Naive B cell (primary cell): ENCODE measurements at places on chromosomes 3 and 15. TPM values are rescaled to one million over a fixed set of nuclear protein-coding genes. Genes with fewer than 3 reads are reported as not detected.

GRCh38 chr3:16012086-16012485, 162.4 kb upstream of the GALNT15 start:
- DNase-seq = no peak

IMPG2 gene
- polyA plus RNA-seq = not detected

- no peak for DNase-seq
Measured at GRCh38 chr15:85770096-85771041, 24.4 kb downstream of the KLHL25 start.

GRCh38 chr3:173733029-173733652, 335.6 kb downstream of the NLGN1 start:
- DNase-seq = no peak

- no peak for DNase-seq
Measured at GRCh38 chr15:59594493-59594942, 17.1 kb upstream of the GCNT3 start.

DNA sequence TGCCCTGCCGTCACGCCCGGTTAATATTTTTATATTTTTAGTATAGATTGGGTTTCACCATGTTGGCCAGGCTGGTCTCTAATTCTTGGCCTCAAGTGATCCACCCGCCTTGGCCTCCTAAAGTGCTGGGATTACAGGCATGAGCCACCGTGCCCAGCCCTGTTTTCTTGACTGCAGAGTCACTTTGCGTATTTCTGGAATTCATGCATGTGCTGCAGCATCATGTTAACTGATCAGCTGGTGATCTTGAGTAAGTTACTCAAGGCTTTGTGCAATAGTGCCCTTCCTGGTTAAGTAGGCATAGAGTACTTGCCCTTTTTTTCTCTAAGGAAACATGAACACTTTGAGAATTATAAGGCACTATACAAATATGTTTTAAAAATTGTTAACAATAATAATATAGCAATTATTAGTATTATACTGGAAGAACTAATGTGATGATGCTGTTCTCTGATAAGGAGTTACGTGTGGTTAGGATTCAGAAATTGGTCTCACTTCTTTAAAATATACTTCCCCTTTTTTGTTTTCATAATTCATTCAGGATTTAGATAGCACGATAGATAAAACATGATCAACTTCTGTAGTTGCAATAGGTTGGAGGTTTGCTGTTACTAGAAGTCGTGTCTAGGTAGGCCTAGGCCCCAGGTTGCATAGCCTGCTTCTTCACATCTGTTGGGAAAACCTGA, 33.6 kb downstream of the GPR171 start:
- DNase-seq = peak; percentile 60

- no peak for DNase-seq
Measured at GRCh38 chr3:119834754-119835370, 53.0 kb downstream of the NR1I2 start.

DNA sequence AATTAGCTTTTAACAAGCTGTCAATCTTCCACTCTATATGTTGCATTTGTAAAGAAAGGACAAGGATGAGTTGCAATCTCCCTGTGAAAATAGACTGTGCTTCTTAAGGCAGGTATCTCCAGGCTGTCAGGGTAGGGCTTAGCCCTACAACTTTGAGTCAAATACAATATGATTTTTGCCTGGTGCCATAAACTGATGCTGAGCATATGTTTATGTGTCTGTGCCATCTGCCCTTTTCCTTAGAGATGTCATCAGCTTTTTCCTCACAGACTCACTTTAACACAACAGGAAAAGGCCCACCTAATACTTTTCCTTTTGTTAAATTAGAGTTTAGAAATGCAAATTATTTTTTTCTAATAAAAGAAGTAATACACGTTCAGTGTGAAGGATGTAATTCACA, 548.3 kb downstream of the NLGN1 start:
- DNase-seq = no peak

GRCh38 chr3:94249491-94250079, 186.7 kb downstream of the NSUN3 start:
- peak; percentile 20 for DNase-seq

DNA sequence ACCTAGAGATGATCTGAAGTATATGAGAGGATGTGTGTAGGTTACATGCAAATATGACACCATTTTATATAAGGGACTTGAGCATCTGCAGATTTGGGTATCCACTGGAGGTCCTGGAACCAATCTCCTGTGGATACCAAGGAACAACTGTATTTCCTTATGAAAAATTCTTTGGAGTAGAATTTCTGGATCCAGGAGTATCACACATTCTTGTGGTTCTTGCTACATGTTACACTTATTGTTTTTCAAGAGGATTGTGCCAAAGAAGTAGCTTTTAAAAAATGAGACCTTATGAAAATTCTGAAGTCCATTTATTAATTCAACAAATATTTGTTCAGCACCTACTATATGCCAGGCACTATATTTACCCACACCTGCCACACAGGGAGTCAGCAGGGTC, 15.7 kb upstream of the TBC1D23 start:
- DNase-seq = no peak

- no peak for DNase-seq
Measured at GRCh38 chr3:50275996-50276761, 2.7 kb upstream of the LSMEM2 start.

DNA sequence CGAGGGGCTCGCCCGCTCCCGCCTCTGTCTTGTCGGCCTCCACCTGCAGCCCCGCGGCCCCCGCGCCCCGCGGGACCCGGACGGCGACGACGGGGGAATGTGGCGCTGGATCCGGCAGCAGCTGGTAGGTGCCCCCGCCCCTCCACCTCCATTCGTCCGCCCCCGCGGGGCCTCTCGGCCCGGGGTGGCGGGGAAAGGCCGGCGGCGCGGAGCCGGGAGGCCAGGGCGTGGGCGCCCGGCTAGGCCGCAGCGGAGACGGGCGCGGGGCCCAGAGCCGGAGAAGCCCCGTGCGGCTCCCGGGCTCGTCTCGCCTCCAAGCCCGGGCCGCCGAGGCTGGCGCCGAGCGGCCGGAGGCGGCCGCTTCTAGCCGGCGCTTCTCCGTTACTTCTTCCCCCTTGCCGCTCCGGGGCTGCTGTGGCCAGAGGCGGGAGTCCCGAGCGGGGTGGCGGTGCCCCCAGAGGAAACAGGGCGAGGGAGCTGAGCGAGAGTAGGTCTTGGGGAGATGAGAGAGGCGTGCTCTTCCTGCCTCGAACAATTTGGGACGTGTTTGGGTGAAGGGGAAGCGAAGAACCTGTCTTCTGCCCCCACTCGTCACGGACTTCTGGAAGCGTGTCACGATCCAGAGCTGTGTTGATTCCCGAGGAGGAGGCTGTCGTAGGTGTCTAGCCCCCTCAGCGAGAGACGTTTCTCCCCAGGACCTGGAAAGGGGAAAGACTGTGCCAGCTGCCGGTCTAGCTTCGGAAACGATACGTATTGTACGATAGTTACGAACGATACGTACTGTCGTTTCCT, 555 bp downstream of the ATP11B start:
- peak; percentile 55 for DNase-seq

ATP13A5 gene
- polyA plus RNA-seq = not detected

- no peak for DNase-seq
Measured at GRCh38 chr15:39628144-39628508, 47.2 kb downstream of the THBS1 start.

DNA sequence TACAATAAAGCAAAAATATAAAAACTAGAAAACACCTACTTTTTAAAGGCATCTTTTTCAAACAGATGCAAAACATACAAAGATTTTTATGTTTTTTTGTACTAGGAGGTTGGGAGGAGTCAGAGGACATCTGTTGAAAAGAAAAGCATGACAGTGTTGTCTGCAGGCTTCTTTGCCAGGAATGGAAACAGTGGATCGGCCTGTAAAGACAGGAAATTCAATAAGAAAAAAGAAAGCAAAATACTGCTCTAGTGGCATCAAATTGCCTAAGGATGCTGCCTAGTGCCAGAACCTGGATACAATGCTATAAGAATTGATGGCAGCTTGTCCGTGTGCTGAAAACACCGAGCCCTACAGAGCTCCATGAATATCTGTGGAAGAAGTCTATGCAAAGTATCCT, 69.9 kb downstream of the TBC1D5 start:
- no peak for DNase-seq

CLDN1 gene
- polyA plus RNA-seq = not detected

DNA sequence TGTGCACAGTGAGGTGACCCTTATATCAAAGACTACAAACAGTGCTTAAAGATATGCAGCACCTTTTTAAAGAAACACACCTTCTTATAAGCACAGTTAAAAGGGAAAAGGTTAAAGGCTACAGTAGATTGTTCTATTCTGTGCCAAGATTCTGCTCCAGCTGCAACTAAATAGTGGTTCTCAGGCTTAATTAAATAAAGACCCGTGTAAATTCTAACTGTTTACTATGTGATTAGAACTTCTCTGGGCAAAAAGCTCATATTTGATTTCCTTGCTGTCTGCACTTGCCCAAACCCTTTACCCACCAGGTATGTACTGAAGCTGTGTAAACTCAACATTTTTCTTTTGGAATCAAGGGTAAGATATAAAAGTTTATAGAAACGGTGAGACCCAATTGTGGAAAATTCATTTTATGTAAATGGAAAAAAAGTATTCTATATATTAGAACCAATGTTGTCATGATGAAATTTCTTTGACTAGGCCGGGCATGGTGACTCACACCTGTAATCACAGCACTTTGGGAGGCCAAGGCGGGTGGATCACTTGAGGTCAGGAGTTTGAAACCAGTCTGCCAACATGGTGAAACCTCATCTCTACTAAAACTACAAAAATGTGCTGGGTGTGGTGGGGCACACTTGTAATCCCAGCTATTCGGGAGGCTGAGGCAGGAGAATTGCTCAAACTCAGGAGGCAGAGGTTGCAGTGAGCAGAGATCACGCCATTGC, 230.6 kb downstream of the MECOM start:
- no peak for DNase-seq

GRCh38 chr3:183460081-183461055, 31.9 kb upstream of the MCF2L2 start:
- DNase-seq = peak; percentile 13

DNA sequence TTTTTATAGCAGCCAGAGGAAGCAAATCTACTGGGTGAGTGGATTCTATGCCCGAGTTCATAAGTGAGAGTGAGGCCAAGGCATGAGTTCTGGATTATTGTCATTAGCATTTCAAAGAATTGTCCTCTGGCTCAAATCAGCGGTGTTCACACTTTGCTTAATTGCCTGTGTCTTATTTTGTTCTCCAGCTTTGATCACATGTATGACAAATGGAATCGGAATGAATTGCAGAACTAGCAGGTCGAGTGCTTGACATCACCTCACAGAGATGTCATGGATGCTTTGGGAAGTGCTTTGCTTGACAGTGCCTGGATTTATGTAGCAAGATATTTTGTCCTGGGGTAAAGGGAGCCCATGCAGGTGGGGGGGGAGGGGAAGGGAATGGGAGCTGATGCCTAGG, 68.0 kb downstream of the SH3GL3 start:
- no peak for DNase-seq

DNA sequence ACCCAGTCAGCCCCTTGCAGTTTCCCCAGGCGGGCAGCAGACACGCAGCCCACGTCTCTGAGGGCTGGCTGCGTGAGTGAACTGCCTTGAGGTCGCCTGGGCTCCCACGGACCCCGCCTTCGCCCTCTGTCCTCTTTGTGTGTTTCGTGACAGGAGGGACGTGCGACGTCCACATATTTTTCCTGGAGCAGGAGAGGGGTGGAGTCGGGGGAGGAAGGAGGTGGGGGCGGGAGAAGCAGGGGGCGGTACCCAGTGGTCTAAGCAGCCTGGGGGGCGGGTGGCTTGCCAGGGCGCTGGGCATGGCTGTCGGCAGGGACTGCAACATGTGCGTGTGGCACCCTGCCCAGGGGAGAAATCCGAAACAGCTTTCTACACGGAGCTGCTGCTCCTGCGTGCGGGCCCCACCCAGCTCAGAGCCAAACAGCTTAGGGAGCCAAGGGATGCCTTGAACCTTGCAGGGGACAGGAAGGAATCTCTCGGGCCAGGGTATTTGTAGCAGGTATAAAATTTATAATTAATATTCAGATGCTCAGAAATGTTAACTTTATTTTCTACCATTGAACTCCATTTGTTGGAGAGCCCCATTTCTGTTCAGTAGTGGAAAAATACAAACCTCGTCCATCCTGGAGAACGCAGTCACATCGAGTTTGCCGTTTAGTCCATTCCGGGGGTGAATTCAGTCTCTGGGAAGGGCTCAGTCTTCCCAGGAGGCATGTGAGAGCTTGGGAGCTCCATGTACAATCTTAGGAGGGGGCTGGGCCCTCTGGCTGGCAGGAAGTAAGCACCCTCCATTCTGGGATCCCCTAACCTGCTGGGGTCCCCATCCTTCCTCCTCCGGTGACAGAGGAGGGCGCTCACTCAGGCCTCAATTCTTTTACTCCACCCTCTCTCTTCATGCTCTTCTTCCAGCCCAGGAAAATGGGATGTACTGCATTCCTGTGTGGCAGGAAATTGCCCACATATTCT, 79.1 kb upstream of the MEF2A start:
- no peak for DNase-seq

DNA sequence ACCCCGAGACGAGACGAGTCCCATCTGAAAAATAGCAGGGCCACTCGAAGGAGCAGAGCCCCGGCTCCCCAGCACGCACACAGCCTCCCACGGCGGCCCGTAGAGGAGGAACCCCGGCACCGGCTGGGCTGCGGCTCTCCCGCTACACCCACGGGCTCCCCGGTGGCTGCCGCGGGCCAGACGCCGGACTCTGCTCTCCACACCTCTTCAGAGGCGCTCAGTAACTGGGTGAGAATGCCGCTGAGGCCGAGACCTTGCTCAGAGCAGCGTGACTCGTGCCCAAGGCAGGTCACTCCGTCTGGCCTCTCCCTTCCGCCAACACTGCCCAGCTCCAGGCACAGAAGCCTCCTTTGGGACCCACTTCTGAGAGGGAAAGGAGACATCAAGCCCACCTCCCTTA, 34.4 kb downstream of the TNK2 start:
- no peak for DNase-seq

DNA sequence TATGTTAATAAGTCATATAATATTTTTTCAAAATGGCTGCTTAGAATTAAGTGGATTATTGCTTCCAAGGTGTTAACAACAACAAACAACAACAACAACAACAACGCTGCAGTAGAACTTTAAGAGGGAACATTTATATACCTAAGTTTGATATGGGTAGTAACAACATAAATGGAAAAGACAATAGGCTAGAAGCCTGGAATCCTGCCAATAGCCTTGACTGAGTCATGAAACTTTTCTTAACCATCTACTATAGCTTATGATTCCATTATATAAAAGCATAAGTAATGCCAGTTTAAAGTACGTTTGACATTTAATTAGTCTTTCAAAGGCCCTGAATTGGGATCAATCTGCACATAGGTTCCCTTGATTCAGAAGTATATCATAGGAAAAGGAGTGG, 31.2 kb downstream of the SATB1 start:
- no peak for DNase-seq

CSTA gene
- polyA plus RNA-seq = 0.66 TPM

DNA sequence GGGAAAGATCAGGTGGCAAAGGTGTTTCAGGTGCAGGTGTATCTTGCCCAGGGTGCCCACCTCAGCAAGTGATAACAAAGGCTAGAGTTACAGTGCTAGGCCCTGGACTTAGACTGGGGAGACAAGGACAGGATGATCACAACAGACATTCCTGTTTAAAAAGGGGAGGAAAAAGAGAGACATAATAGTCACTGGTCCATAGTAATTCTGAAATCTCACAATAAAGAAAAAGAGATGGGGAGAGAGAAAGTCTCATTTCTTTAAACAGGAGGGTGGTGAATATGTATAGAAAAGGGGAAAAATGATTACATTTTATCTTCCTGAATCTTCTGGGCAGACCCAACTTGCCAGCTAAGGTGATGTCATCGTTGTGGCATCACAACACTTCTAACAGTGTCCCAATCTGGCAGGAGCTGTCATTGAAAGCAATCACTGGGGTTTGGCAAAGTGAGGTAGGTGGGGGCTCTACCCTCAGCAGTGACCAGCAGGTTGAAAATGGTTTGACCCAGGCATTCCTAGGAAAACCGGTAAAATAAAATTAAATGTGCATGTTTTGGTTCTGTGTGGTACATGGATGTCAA, 99.5 kb downstream of the ZNF621 start:
- peak; percentile 44 for DNase-seq

GRCh38 chr15:83871808-83872559, 218.1 kb downstream of the ADAMTSL3 start:
- DNase-seq = no peak
